ENCODE measurements at places on chromosomes 7 and 10. TPM values are rescaled to one million over a fixed set of nuclear protein-coding genes. Genes with fewer than 3 reads are reported as not detected.

Gene CTAGE8
- not detected for polyA plus RNA-seq

Gene DOCK4
- 21.4 TPM for polyA plus RNA-seq

Gene LIPK
- not detected for polyA plus RNA-seq

Gene HTRA1
- polyA plus RNA-seq: 30.4 TPM

Gene C7orf57
- 2.3 TPM for polyA plus RNA-seq

Gene HABP2
- 0.14 TPM for polyA plus RNA-seq

Gene ARHGAP19
- 1.9 TPM for polyA plus RNA-seq

Gene NKX2-3
- polyA plus RNA-seq: not detected

Gene NHLRC2
- polyA plus RNA-seq: 7.5 TPM

Gene CNNM1
- polyA plus RNA-seq: 0.15 TPM

Gene COL28A1
- polyA plus RNA-seq: 2.2 TPM

Gene LLCFC1
- polyA plus RNA-seq: 0.70 TPM

Gene EIF5AL1
- polyA plus RNA-seq: 0.88 TPM

Gene NEUROG3
- polyA plus RNA-seq: not detected

Gene WEE2
- polyA plus RNA-seq: not detected

Gene IKZF1
- polyA plus RNA-seq: 4.0 TPM

Gene EGFR
- 13.3 TPM for polyA plus RNA-seq

Gene CAPZA2
- 148 TPM for polyA plus RNA-seq

Gene PIK3AP1
- polyA plus RNA-seq: 120 TPM

Gene PSMA2
- polyA plus RNA-seq: 123 TPM

Gene MOGAT3
- not detected for polyA plus RNA-seq

Gene PKD2L1
- 1.5 TPM for polyA plus RNA-seq

Gene CCDC172
- polyA plus RNA-seq: not detected

Gene BMPER
- 3.7 TPM for polyA plus RNA-seq

Gene SORBS1
- polyA plus RNA-seq: 19.4 TPM

Gene ZNF680
- 4.5 TPM for polyA plus RNA-seq

Gene SPDYE9
- polyA plus RNA-seq: not detected

Gene SFXN2
- polyA plus RNA-seq: 16.8 TPM

Gene CNPY1
- not detected for polyA plus RNA-seq

Gene STAG3
- polyA plus RNA-seq: 2.8 TPM

Gene SOSTDC1
- polyA plus RNA-seq: 1.1 TPM

Gene C10orf105
- 0.34 TPM for polyA plus RNA-seq

Gene IPMK
- polyA plus RNA-seq: 4.6 TPM

Gene VAX1
- not detected for polyA plus RNA-seq

Gene BHLHA15
- polyA plus RNA-seq: 0.93 TPM

Gene CCL26
- 2.2 TPM for polyA plus RNA-seq

Gene SH2D4B
- 0.20 TPM for polyA plus RNA-seq

Gene FAM131B
- polyA plus RNA-seq: 0.29 TPM

Gene HSPA14
- 11.5 TPM for polyA plus RNA-seq

Gene C10orf67
- polyA plus RNA-seq: 1.1 TPM

Gene SLC29A4
- 0.87 TPM for polyA plus RNA-seq

Gene COL17A1
- polyA plus RNA-seq: 2.5 TPM

Measured in lung (tissue), 17 donors.